ENCODE measurements at places on chromosomes 11 and 22. TPM values are rescaled to one million over a fixed set of nuclear protein-coding genes. Genes with fewer than 3 reads are reported as not detected.

SCGB1C1 gene
- 0.83 TPM for polyA plus RNA-seq

CASP1 gene
- 4.2 TPM for polyA plus RNA-seq

ACRV1 gene
- 0.97 TPM for polyA plus RNA-seq

- no peak for DNase-seq
Measured at GRCh38 chr11:108286370-108286769, 63.5 kb downstream of the ATM start.

- no peak for DNase-seq
Measured at GRCh38 chr22:33745501-33745900, 174.8 kb downstream of the LARGE1 start.

DNA sequence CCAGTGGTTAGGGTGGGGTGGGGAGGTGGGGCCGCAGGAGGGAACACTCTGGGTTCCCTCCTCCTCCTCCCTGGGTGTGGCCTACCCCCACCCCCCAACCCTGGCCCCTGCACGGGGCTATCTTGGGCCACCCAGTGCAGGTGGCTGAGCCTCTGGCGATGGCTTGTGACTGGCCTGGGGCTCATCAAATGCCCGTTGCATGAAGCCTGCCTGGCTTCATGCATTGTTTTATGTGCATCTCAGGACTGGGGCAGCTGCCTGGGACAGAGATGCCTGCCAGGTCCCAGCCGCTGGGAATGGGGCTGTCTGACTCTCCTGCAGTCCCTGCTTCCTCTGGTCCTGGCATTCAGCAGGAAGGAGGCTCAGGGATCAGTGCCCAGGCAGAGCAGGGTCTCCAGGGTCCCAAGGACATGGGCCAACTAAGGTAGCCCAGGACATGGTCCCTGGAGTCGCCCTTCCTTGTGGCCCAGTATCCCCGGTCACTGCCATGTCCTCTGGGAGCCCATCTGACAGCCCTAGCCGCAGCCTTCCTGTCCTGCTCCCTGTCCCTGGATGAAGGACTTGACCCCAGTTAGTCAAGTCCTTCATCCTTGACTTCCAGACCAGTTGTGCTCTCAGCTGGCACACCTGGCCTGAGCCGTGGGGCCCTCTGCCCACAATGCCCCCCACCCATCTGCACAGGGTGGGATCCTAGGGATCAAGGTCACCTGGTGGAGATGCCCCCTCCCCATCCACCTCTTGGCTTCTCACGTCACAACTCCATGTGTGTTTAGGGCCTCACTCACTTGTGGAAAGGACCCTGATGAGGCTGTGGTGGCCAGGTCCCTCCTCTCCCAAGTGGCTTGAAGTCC, 112.1 kb upstream of the FGF3 start:
- DNase-seq = no peak

- DNase-seq = no peak
Measured at GRCh38 chr11:830295-831117, 2.2 kb upstream of the CD151 start.

DNA sequence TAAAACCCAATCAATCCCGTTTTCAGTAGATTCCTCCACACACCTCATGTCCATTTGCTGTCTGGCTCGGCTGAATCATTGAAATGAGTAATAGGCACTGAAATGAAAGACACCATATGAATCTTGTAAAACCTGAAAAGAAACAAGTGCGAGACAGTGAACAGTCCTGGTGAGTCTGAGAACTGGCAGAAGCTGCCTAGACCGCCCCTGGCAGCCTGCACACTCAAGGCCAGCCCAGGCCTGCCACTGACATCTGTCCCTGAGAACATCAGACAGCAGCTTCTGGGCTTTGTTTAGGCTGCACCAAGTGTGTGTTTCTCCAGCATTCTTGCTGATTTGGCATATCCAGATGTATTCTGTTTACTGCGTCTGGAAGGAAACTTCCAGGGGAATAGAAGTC, 44.8 kb downstream of the ENDOD1 start:
- DNase-seq = no peak

GRCh38 chr11:61893981-61894380, 2.6 kb upstream of the FADS3 start:
- no peak for DNase-seq

All from right renal pelvis (tissue), 4 donors.